Iris pigment epithelial cell (primary cell): ENCODE measurements at places on chromosomes 2 and 18.

GRCh38 chr2:160921386-160921964, 238.8 kb upstream of the TANK start:
- no peak for DNase-seq

DNA sequence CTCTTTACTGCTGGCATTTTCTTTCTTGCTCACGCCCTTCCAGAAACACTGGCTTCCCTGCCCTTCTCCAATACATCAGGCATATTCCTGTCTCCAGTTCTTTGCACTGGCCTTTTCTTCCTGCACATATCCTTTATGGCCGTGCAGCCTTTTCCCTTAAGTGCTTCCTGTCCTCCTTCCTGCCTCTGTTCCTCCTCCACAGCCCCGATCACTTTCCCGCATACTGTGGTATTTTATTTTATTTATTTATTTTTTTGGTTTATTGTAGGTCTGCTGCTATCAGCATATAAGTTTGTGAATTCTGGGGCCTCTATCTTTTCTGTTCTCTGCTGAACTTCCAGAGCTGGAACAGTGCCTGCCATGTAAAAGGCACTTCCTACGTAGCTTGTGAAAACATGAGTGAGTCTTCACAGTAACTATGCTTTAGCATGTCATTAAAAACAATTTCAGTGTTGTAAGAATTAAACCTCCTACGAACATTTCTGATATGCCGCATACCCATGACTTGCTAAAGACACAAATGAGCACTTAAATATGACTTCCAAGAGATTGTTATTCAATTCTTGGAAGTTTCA, 289.1 kb downstream of the TRIB2 start:
- peak; percentile 65 for DNase-seq

DNA sequence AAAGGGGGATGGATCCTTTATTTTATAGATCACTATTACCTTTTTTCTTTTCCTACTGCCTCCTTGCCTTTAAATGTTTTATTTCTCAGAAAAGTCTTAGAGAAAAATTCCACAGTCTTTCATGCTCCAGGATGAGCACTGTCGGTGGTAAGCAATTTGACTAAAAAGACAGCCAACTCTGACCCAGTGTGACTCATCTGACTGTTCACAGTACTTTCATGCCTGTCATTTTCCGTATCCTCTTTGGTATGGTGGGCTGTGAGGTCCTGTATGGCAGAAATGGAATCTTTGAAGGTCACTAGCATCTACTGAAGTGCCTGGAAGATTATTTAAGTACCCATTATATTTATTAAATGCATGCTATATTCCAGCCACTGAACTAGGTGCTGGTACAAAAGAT, 2.1 kb upstream of the RFTN2 start:
- peak; percentile 63 for DNase-seq

DNA sequence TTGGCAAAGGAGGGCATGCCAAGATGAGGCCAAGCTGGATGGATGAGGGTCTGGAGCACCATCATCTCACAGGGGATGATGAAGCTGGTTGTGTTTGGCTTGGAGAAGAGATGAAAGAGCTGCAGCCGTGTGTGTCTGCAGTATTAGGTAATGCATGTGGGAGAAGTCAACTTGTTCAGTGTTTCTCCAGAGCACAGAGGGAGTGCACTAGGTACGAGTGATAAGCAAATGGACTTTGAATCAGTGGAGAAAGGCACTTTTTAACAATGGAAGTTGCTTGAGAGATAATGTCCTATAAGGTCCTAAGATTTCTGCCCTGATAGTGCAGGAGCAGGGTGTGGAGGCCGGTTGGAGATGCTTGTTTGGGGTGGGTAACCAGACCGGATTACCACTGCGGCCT, 36.0 kb downstream of the SLC14A2 start:
- no peak for DNase-seq

DNA sequence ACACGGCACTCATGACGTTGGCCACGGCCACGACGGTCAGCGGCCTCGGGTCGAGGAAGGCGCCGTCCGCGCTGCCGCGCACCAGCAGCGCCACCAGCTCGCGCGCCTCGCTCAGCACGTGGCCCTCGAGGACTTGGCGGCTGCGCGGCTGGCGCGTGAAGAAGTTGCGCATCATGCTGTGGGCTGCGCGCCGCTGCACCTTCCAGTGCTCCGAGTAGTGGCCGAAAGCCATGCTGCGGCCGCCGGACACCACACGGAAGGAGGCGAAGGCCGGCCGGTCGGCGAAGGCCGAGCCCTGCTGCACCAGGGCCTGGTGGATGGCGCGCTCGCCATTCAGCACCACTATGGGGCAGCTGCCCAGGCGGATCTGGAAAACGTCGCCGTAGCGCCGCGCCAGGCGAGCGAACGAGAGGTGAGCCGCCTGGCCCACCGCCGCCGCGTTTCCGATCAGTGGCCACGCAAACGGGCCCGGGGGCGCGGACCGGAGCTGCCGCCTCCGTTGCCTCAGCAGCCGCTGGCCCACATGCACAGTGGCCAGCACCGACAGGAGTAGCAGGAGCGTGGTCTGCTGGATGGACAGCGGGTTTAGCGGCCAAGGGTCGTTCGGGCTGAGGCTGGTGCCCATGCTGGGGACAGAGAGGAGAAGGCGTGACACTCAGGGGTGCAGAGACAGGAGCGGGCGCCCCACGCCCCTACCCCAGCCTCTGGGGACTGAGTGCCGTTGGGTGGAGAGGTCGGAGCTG, 1.0 kb downstream of the CYP1B1 start:
- peak; percentile 79 for DNase-seq

- DNase-seq: no peak
Observed at GRCh38 chr18:79275461-79275860, 120.3 kb upstream of the NFATC1 start.

DNA sequence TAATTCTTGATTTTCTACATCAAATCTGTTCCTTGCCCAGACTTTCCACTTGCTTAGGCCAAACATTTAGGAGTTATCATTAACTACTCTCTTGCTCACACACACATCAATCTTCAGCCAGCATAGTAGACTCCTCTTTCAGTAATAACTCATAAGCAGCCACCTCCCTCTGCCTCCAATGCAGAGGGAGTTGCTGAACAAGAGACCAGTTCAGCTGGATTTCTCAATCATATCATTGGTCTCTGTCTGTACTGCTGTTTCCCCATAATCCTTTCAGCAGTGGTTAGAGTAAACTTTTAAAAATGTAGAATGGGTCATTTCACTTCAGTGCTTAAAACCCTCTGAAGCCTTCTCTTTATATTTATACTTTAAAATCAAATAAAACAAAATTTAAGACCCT, 112.9 kb downstream of the SLC39A10 start:
- DNase-seq: peak; percentile 59

- no peak for DNase-seq
Observed at GRCh38 chr18:51802569-51803428, 537.2 kb upstream of the DCC start.

- peak; percentile 78 for DNase-seq
Observed at GRCh38 chr2:41990688-41991087, 57.1 kb upstream of the PKDCC start.

- no peak for DNase-seq
Observed at GRCh38 chr2:63819256-63819655, 22.4 kb upstream of the UGP2 start.

DNA sequence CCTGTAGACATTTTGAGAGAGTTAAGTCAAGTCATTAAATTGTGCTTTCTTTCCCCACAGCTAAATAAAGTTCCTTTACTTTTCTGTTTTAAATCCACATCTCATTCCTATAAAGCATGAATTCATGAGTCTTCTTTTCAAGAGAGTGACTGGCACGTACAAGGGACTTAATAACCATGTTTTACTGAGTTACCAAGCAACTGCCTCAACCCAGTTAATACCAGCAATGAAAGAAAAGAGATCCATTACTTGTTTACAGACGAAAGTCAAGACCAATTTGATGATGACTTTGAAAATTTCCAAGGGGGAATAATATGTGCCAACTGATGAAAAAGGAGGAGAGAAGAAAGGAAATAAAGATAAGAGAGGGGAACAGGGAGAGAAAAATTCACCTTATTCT, 1082.5 kb upstream of the GYPC start:
- DNase-seq: no peak

DNA sequence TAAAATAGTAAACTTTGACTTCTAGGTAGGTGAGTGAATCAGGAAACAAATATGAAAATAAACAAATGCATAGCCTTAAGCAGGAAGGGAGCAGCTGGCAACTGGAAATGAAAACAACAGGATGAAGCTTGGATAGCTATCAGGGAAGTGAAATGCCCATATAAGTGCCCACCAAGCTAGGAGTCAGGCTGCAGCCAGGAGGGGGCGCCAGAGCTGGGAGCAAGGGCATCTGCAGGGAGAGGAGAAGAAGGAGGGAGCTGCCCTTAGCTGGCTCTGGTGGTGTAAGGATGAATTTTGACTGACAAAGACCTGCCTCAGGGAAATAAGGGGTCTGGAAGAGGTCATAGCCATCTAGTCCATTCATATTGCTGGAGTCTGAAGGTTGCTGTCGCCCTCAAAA, 298.3 kb downstream of the TDRD15 start:
- peak; percentile 59 for DNase-seq

GRCh38 chr2:226661789-226662545, 137.7 kb downstream of the IRS1 start:
- peak; percentile 100 for DNase-seq

- DNase-seq: no peak
Observed at GRCh38 chr2:70684846-70685622, 83.0 kb downstream of the ADD2 start.
